ENCODE measurements at places on chromosomes 7 and 10. TPM values are rescaled to one million over a fixed set of nuclear protein-coding genes. Genes with fewer than 3 reads are reported as not detected.

Gene CLEC2L
- total RNA-seq: not detected

DNA sequence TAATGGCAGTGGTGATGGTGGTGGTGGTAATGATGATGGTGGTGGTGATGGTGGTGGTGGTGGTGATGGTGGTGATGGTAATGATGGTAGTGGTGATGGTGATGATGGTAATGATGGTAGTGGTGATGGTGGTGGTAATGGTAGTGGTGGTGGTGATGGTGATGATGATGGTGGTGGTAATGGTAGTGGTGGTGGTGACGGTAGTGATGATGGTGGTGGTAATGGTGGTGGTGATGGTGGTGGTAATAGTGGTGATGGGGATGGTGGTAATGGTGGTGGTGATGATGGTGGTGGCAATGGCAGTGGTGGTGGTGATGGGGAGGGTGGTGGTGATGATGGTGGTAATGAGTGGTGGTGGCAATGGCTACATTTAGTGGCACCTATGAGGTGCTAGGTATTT is 105.7 kb downstream of the GRK5 start:
- H3K27me3 ChIP-seq: no peaks in the 10 kb centered on the region
- no peak overlapping the region for H3K27ac ChIP-seq
- H3K4me1 ChIP-seq: peaks cover 57% of the 10 kb centered on the region
- H3K36me3 ChIP-seq: no peaks in the 10 kb centered on the region

DNA sequence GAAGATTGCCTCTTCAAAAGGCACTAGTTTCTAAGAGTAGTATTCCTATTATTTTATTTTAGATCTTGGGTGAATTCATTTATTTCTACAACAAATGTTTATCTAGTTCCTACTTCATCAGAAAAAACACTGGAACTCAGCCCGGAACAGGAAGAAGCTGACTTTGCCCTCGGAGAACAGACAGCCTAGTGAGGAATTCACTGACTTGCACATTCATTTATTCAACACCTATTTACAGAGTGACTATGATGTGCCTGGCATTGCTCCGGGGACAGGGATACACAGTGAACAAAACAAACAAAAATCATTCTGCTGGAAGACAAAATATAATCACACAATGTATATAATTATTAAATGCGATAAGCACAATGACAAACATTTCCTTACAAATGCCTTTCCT is 54.4 kb upstream of the SDK1 start:
- no peak overlapping the region for H3K27ac ChIP-seq
- no peaks in the 10 kb centered on the region for H3K27me3 ChIP-seq
- H3K4me1 ChIP-seq: peaks cover 24% of the 10 kb centered on the region
- H3K4me3 ChIP-seq: no peak overlapping the region

DNA sequence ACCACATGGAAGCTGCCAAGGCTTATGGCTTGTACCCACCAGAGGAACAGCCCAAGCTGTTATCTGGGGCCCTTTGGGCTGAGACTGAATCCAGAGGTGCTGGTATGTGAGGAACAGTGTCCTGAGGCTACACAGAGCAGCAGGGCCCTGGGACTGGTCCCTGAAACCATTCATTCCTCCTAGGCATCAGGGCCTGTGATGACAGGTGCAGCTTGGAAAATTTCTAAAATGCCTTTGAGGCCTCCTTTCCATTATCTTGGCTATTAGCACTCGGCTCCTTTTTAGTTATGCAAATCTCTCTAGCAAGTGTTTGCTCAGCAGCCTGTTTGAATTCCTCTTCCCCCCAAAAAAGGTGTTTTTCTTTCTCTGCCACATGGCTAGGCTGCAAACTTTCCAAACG is 1151.7 kb upstream of the LRRN3 start:
- H3K27ac ChIP-seq: no peak overlapping the region
- H3K4me1 ChIP-seq: no peaks in the 10 kb centered on the region
- DNase-seq: no peak
- H3K36me3 ChIP-seq: no peaks in the 10 kb centered on the region
- H3K27me3 ChIP-seq: no peaks in the 10 kb centered on the region

DNA sequence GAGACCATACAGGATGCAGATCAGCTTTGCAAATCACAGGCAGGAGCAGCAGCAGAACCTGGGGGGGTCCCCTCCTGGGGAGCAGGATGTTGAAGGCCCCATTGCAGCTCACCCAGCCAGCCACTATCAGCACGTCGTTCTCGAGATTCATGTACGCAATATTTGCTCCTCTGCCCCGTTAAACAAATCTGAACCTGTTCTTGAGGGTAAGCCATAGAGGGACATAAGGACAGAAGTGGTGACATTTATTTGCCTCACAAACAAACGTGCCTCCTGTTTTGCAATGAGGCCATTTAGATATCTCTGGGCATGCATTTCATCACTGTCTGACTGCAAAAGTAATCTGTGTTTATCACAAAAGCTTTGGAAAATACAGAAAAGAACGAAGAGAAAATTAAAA is 87.3 kb upstream of the BAIAP2L1 start:
- no peaks in the 10 kb centered on the region for H3K36me3 ChIP-seq
- no peak overlapping the region for H3K4me3 ChIP-seq
- no peaks in the 10 kb centered on the region for H3K27me3 ChIP-seq
- H3K4me1 ChIP-seq: no peaks in the 10 kb centered on the region
- no peak for DNase-seq

Gene ACSM6
- not detected for total RNA-seq

Gene FOXL3
- not detected for total RNA-seq

Gene MAGI2
- total RNA-seq: 6.9 TPM

GRCh38 chr10:79982861-79983260 is 34.0 kb upstream of the SFTPD start:
- H3K36me3 ChIP-seq: no peaks in the 10 kb centered on the region
- no peak overlapping the region for H3K4me3 ChIP-seq
- no peak for DNase-seq
- H3K27ac ChIP-seq: no peak overlapping the region
- no peaks in the 10 kb centered on the region for H3K27me3 ChIP-seq

DNA sequence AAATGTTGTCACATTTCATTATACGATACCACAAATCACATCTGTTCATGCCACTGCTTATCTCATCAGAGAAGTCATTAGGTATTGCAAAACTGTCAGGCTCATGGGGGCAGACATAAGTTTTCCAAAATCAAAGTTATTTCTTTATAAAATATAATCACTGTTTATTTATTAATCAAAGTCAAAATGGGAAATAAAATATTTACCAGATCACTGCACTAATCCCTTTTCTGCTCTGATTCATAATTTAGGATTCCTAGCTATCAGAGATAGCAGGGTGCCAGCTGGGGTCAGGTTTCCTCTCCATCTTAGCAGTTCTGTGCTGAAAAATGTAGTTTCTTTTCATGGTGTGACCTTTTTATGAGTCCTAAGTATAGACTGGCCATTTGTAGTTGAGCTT is 117.7 kb upstream of the LANCL2 start:
- no peak overlapping the region for H3K4me3 ChIP-seq
- no peaks in the 10 kb centered on the region for H3K27me3 ChIP-seq
- H3K27ac ChIP-seq: no peak overlapping the region
- no peaks in the 10 kb centered on the region for H3K36me3 ChIP-seq
- no peaks in the 10 kb centered on the region for H3K4me1 ChIP-seq
- no peak for DNase-seq

Gene ANK3
- total RNA-seq: 65.3 TPM

Gene ZEB1
- 82.7 TPM for total RNA-seq

- H3K36me3 ChIP-seq: no peaks in the 10 kb centered on the region
- H3K27me3 ChIP-seq: no peaks in the 10 kb centered on the region
- H3K4me1 ChIP-seq: peaks cover 4% of the 10 kb centered on the region
Observed at GRCh38 chr7:24283897-24284698, at the start of gene NPY. Gene NPY, plus strand, starts transcription at chr7:24284190. Its CDS starts 1,051 bp downstream, at chr7:24285241.

- no peak for DNase-seq
- no peaks in the 10 kb centered on the region for H3K27me3 ChIP-seq
- no peak overlapping the region for H3K27ac ChIP-seq
- H3K36me3 ChIP-seq: no peaks in the 10 kb centered on the region
- H3K4me1 ChIP-seq: no peaks in the 10 kb centered on the region
Observed at GRCh38 chr10:113907166-113907565, 52.7 kb downstream of the NHLRC2 start.

Gene LAMB1
- 152 TPM for total RNA-seq

DNA sequence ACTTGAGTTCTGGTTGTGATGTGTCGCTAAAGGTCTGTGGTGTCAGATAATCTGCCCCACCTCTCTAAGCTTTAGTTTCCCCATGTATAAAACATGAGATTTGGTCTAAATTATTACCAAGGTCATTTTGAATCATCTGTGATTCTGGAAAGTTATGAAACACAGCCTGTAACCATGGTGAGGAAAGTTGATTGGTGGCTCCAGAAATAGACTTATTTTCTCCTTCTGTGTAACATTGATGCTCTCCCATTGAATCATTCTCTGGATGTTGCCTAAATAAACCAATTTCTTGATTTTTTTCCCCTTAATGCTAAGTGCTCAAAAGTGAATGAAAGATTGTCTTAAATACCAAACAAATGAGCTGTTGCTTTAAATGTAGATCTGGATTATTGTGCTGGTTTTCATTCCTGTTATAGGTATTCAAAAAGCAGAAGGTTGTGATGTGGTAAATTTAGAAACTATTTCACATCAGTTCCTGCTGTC is 30.0 kb upstream of the PCGF5 start:
- no peak overlapping the region for H3K27ac ChIP-seq
- H3K27me3 ChIP-seq: no peaks in the 10 kb centered on the region
- no peak overlapping the region for H3K4me3 ChIP-seq
- no peak for DNase-seq
- peaks cover 26% of the 10 kb centered on the region for H3K4me1 ChIP-seq

DNA sequence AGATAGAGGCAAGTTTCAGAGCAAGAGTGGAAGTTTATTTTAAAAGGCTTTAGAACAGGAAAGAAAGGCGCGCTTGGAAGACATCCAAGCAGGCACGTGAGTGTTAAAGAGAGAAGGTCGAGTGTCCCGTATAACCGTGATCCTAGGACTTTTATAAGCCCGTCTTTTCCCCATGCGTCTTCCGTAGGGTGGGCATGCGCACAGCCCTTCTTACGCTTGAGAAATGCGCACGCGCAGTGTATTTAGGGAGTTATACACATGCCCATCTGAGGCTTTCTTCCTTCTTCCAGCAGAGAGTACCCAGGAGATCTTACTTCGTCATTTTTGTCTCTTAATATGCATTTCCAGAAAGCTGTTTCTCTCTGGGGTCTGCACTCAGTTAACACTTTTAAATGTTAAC is 52.4 kb downstream of the CALD1 start:
- H3K4me1 ChIP-seq: peaks cover 11% of the 10 kb centered on the region
- H3K4me3 ChIP-seq: no peak overlapping the region

DNA sequence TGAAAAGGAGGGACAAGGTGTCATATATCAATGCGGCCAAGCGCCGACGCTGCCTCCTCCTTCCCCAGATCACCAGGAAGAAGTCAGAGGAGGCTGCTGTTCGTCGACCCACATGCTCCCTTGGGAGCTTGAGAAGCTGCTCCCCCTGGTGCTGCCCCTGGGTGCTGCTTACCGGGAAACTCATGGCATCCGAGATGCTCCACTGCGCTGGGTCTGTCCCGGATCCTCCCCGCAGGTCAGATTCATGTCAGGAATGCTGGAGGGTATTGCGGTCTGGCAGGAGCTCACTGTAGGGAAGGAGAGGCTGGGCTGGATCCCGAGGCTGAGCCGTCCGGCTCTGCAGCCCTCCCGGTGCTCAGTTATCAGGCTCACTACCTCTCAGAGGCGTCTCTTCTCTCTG is 123.7 kb upstream of the FAM20C start:
- no peak overlapping the region for H3K27ac ChIP-seq
- H3K36me3 ChIP-seq: no peaks in the 10 kb centered on the region
- H3K4me3 ChIP-seq: no peak overlapping the region
- no peak for DNase-seq
- H3K27me3 ChIP-seq: no peaks in the 10 kb centered on the region
- no peaks in the 10 kb centered on the region for H3K4me1 ChIP-seq

DNA sequence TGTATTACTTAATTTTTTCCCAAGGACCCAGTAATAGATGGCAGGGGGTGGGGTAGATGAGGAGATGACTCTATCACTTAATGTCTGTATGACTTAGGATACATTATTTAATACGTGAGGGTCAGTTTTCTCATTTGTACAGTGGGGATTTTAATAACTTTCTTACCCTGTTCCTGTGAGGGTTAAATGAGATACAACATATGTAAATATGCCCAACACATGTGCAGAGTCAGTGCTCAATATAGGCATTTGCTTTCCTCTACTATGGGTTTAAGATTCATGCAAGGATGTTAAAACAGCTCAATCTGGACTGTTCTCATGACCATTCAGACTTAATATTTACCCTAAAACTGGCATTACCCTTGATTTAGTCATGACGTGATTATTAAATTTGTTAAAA is 31.2 kb downstream of the ST7 start:
- H3K36me3 ChIP-seq: no peaks in the 10 kb centered on the region
- no peaks in the 10 kb centered on the region for H3K27me3 ChIP-seq
- no peaks in the 10 kb centered on the region for H3K4me1 ChIP-seq
- H3K4me3 ChIP-seq: no peak overlapping the region
- no peak for DNase-seq

Gene GPER1
- total RNA-seq: 8.3 TPM

Gene PDZD7
- 1.5 TPM for total RNA-seq

DNA sequence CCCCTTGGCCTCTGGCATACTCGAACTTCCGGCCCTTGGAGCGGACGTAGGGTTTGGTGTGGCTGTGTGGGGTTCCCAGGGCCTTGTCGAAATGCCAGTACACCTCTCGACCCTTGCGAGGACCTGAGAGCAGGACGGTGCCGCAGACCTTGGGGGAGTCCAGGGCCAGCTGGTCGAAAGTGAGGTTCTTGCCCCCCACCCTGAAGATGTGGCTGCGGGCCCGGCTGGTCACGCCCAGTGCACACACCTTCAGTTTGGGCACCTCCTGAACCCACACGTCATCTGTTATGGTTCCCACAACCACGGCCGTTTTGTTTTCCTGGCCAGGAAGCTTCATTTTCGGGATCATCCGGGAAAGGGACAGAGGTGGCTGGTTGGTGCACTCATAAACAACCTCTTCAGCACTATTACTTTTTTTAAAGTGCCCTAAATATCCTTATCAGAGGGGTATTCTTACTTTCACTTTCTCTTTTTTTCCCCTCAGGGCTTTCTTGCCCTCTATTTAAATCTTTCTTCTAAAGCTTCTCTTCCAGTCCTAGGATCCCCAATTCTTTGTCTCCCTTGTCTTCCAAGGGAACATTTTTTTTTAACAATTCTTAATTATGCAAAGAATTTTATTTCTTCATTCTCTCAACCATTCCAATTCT is 44.9 kb upstream of the FAM3C start:
- H3K36me3 ChIP-seq: no peaks in the 10 kb centered on the region
- no peaks in the 10 kb centered on the region for H3K27me3 ChIP-seq
- H3K27ac ChIP-seq: no peak overlapping the region
- no peak overlapping the region for H3K4me3 ChIP-seq
- H3K4me1 ChIP-seq: peaks cover 11% of the 10 kb centered on the region
- no peak for DNase-seq

DNA sequence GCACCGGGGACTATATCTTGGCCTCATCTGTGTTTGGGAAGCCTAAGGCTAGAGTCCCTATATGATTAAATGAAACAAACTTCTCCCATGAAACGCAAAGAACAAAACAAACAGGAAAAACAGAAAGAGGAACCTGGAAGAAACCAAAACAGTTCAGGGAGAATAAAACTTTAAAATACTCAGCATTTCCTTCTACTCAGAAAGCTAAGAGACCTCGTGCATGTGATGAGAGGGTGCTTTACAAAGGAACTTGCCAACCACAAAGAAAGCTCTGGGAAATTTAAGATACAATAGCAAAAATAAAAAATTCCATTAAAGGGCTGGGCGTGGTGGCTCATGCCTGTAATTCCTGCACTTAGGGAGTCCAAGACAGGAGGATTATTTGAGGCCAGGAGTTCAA is 6.9 kb downstream of the PILRA start:
- no peaks in the 10 kb centered on the region for H3K27me3 ChIP-seq
- peaks cover 5% of the 10 kb centered on the region for H3K4me1 ChIP-seq
- no peak overlapping the region for H3K4me3 ChIP-seq
- no peaks in the 10 kb centered on the region for H3K36me3 ChIP-seq

Gene KIF20B
- total RNA-seq: 2.5 TPM

Data from vagina (tissue), 2 donors.